ENCODE measurements at places on chromosomes 11 and 22.

DNA sequence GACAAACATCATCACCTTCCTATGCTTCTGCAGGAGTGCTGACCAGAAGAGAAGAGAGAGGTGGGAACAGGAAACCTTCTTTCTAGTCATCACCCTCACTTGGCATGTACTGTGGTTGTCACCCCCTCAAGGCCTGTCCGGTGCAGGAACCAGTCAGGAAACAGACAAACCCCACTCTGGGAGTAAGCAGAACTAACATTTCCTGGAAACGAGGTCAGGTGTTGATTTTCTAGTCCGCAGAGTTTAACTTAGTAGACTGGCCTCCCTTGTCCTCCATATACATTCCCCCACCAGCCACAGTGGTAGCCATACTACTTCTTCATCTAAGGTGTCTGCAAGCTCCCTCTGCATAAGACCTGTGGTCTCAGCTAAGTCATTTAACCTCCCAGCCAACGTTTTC lies 80.7 kb upstream of the NCAM1 start:
- no peak overlapping the region for H3K27ac ChIP-seq
- H3K4me3 ChIP-seq, result no peak overlapping the region
- DNase-seq, result no peak
- peaks cover 8% of the 10 kb centered on the region for H3K27me3 ChIP-seq

DNA sequence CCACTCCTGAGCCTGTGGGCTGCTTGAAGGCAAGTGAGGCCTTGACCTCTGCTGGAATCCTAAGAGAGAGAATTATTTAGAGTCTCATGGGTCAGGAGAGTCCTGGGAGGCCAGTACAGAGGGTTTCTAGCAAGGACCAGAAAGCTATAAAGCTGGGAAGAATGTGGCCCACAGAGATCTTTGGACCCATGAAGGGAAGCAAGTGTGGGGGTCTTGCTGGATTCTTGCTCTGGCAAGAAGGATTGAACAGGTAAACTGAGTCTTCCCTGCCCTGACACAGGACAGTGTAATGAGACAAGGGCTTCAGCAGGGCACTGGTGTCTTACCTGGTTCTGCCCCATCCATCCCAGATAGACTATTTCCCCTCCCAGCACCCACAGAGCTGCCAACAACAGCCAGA lies 18.4 kb downstream of the EIF3F start:
- no peaks in the 10 kb centered on the region for H3K4me1 ChIP-seq
- no peak overlapping the region for H3K4me3 ChIP-seq
- no peak overlapping the region for H3K27ac ChIP-seq
- peaks cover 8% of the 10 kb centered on the region for H3K27me3 ChIP-seq

- peaks cover 7% of the 10 kb centered on the region for H3K36me3 ChIP-seq
- peaks cover 51% of the 10 kb centered on the region for H3K4me1 ChIP-seq
- DNase-seq, result peak; percentile 13
These were observed 44.3 kb downstream of the LRRC32 start for GRCh38 chr11:76626266-76626665.

DNA sequence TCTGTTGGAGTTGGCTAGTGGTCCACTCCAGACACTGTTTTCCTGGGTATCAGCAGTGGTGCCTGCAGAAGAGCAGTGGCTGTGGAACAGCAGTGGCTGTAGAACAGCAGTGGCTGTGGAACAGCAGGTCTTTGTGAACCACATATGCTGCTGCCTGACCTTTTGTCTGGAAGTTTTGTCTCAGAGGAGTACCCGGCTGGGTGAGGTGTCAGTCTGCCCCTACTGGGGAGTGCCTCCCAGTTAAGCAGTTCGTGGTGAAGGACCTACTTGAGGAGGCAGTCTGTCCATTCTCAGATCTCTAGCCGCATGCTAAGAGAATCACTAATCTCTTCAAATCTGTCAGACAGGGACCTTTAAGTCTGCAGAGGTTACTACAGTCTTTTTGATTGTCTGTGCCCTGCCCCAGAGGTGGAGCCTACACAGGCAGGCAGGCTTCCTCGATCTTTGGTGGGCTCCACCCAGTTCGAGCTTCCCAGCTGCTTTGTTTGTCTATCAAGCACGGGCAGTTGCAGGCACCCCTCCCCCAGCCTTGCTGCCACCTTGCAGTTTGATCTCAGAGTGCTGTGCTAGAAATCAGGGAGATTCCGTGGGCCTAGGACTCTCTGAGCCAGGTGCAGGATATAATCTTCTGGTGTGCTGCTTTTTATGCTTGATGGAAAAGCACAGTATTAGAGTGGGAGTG lies 89.1 kb upstream of the TRIM48 start:
- H3K4me3 ChIP-seq, result no peak overlapping the region
- no peak for DNase-seq
- no peaks in the 10 kb centered on the region for H3K4me1 ChIP-seq
- H3K27me3 ChIP-seq, result no peaks in the 10 kb centered on the region
- no peak overlapping the region for H3K27ac ChIP-seq

GRCh38 chr11:1792461-1792860 lies 28.7 kb upstream of the CTSD start:
- no peaks in the 10 kb centered on the region for H3K36me3 ChIP-seq
- peaks cover 14% of the 10 kb centered on the region for H3K4me1 ChIP-seq
- DNase-seq, result no peak
- no peak overlapping the region for H3K27ac ChIP-seq
- H3K27me3 ChIP-seq, result peaks cover 59% of the 10 kb centered on the region
- H3K4me3 ChIP-seq, result peak overlapping the region; percentile 19

DNA sequence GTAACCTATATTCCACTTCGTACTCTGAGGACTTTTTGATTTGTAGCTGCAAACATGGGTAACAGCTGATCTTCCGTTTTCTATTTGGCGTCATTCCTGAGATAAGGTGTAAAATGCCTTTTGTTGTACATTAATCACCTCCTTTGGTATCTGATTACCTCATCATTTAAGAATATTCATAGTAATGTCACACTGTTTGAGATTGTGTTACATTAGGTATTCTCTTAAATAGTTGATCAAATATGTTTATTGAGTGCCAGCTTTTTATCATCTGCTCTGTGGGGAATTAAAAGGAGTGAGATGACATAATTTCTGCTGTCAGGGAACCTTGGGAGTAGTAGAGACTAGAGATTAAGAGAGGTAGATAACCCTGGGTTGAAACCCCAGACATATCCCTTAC lies 5.9 kb downstream of the NCAM1 start:
- peaks cover 2% of the 10 kb centered on the region for H3K36me3 ChIP-seq
- H3K27me3 ChIP-seq, result peaks cover 32% of the 10 kb centered on the region
- DNase-seq, result no peak
- H3K27ac ChIP-seq, result no peak overlapping the region

DNA sequence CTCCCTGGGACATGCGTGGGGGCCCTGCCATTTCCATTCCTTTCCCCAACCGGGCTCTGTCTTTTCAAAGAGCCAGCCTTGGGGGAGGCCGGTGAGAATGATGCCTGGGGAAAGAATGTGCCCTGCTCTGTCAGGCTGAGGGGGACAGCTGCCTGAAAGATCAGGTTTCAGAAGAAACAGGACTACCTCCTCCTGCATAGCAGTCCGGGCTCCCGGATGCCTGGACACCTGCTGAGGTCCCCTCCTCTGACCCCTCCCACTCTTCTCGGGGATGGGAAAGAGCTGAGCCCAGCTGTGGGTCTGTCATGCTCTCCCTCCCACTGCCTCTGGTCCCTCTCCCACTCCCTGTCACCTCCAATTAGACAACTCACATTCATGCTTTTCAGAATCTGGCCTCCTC lies 41.8 kb upstream of the CDON start:
- no peaks in the 10 kb centered on the region for H3K4me1 ChIP-seq
- DNase-seq, result no peak
- H3K4me3 ChIP-seq, result no peak overlapping the region
- peaks cover 29% of the 10 kb centered on the region for H3K27me3 ChIP-seq

DNA sequence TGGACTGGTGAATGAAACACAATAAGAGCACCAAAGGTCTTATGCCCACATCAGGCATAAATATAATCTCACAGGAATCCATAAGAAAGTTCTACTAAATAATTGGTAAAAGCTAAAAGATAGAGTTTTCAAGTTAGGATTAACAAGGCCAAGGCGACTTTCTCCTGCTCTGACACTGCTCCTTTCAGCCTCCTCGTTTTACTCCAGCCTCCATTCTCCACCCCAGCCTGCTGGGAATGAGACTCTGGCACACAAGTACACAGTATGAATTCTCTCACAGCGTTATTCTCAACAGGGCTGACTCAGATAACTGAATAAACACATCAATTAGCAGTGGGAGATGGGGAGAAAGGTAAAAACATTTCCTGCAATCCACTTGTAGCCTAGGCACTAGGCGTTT lies 94.9 kb downstream of the APOL5 start:
- no peaks in the 10 kb centered on the region for H3K4me1 ChIP-seq
- H3K36me3 ChIP-seq, result no peaks in the 10 kb centered on the region
- H3K4me3 ChIP-seq, result no peak overlapping the region

DNA sequence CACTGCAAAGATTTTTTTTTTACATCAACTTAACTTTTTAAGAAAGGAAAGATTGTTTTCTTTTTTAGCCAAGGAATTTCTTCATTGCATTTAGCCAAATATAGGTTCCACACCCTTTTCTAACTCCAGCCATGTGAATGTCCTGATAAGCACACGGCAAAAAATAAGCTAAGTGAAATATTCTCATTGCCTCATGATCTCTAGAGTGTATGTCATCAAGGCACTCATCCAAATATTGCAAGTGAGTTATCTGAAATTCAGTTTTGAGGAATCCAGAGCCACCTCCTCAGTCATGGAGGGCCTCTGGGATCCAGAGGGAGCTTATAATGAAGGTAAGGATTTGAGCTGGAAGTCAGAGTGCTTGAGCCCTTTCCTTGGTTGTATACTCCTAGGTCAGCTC lies 80.0 kb downstream of the BLID start:
- no peaks in the 10 kb centered on the region for H3K27me3 ChIP-seq
- DNase-seq, result no peak
- no peak overlapping the region for H3K27ac ChIP-seq

GRCh38 chr22:48088926-48089536 lies 1326.6 kb downstream of the TBC1D22A start:
- DNase-seq, result no peak
- no peaks in the 10 kb centered on the region for H3K36me3 ChIP-seq
- H3K27ac ChIP-seq, result no peak overlapping the region
- H3K4me3 ChIP-seq, result no peak overlapping the region
- H3K27me3 ChIP-seq, result peaks cover 77% of the 10 kb centered on the region

- no peak overlapping the region for H3K27ac ChIP-seq
- H3K27me3 ChIP-seq, result no peaks in the 10 kb centered on the region
- no peak for DNase-seq
- H3K4me3 ChIP-seq, result no peak overlapping the region
- H3K36me3 ChIP-seq, result peaks cover 37% of the 10 kb centered on the region
These were observed 50.8 kb downstream of the BRD1 start for GRCh38 chr22:49776891-49777290.

DNA sequence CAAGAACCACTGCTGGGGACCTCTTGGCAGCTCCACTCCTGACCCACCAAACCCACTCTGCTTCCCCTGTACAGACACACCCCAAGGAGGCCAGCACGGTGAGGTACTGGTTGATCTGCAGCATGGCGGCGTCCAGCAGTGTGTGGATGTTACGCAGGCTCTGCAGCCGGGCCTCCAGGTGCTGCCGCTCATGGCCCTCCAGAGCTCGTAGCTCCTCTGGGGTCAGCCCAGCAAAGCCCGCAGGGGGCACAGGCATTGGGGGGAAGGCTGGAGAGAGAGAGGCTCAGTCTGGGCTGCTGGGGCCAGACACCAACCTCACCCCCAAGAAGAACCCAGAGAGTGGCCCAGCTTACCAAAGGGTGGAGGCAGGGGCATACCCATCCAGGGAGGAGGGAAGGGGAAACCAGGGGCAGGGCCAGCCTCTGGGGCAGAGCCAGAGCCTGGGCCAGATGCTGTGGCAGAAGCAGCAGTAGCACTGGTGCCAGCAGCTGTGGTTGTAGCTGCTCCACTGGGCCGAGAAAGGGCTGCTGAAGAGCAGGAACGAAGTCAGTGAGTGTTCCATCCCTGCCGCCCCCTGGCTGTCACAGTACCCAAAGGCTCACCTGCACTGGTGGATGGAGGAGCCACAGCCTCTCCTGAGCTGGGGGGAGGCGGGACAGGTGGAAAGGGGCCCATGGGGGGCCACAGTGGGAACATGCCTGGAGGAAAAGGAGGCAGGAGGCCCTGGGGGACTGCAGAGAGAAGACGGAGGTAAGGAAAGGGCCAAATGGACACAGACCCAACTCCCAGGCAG lies 4.5 kb downstream of the SYVN1 start:
- no peak for DNase-seq
- peaks cover 45% of the 10 kb centered on the region for H3K36me3 ChIP-seq
- H3K4me3 ChIP-seq, result no peak overlapping the region
- peaks cover 22% of the 10 kb centered on the region for H3K4me1 ChIP-seq
- no peaks in the 10 kb centered on the region for H3K27me3 ChIP-seq

- H3K4me3 ChIP-seq, result no peak overlapping the region
- H3K36me3 ChIP-seq, result peaks cover 42% of the 10 kb centered on the region
- H3K4me1 ChIP-seq, result no peaks in the 10 kb centered on the region
- H3K27ac ChIP-seq, result no peak overlapping the region
These were observed 59.7 kb upstream of the GDPD4 start for GRCh38 chr11:77361184-77361583.

DNA sequence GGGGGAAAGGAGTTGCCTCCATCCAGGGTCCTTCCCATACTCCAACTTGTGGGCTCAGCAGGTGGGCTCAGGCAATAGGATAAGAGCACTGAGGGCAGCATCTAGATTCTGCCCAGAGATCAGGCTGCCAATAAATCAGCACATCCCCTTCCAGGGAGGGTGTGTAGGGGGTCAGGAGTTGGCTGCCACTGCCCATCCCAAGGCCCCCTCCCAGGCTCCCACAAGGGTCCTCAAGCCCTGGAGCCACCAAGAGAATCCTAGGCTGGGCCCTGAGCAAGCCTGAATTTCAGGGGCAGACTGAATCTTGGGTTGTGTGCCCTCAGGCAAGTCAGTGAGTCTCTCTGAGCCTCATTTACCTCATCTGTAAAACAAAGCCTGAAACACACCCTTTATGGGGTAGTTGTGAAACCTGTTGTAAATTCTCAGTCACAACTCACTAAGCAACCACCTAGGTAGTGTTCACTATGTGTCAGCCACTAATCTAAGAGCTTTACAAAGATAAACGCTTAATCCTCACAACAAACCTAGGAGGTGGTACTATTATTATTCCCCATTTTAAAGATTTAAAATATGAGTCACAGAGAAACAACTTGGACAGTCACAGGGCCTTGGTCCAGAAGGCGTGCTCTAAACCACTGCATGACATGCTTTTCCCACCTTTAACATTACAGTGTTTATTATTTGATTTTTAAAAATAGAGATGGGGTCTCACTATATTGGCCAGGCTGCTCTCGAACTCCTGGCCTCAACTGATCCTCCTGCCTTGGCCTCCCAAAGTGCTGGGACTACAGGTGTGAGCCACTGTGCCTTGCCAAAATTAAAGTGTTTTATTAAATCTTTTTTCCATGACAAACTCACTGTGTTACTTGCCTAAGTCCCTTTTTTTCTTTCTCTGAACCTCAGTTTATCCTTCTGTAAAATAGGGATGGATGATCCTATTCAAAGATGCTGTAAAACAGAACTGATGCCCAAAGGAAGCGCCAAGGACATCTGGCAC lies 36.2 kb downstream of the LMO1 start:
- peaks cover 10% of the 10 kb centered on the region for H3K27me3 ChIP-seq
- no peaks in the 10 kb centered on the region for H3K4me1 ChIP-seq
- H3K4me3 ChIP-seq, result no peak overlapping the region
- no peak overlapping the region for H3K27ac ChIP-seq
- DNase-seq, result no peak
- no peaks in the 10 kb centered on the region for H3K36me3 ChIP-seq
